ENCODE measurements at places on chromosomes 7 and 10.

- DNase-seq = no peak
These were observed 63.1 kb upstream of the ICA1 start for GRCh38 chr7:8325067-8325466.

- no peak for DNase-seq
These were observed 108.7 kb downstream of the TBXAS1 start for GRCh38 chr7:139937715-139938114.

DNA sequence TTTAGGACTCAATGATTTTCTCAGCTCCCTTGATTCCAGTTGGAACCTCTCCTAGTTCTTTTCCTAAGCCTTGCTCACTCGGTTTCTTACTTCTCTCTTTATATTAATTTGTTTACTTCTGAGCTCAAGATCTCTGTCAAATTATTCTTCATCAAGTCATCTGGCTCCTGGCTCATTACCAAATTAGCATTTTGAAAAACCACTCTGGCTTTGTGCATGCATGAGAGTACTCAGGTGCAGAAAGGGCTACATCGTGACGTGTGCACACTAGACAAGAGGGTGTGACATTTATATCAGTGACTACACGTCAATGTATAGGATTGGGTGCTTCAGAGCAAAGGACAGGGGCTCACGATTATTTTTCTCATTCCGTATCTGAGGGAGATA, 645.7 kb upstream of the DPP6 start:
- no peak for DNase-seq

GRCh38 chr10:85547460-85548023, 819.1 kb downstream of the GRID1 start:
- no peak for DNase-seq

- no peak for DNase-seq
These were observed 4.5 kb upstream of the GPRIN2 start for GRCh38 chr10:46560952-46561351.

GRCh38 chr7:13009517-13009916, 322.1 kb downstream of the ARL4A start:
- no peak for DNase-seq

DNA sequence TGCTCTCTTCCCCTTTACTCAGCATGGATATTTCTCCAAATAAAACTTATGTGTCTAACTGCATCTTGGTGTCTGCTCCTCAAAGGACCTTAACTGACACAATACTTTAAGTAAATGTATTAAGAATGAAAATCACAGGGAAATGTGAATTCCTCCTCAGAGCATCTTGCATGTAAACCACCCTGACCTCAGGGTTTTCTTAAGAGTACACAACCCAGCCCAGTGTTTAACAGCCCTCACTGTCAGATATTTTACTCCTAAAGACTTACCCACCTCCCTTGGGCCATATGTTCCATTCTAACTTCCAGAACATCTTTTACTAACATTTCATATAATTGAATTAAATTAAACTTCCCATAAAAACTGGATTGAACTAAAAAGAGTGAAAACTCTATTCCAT, 315.3 kb downstream of the HPSE2 start:
- no peak for DNase-seq

DNA sequence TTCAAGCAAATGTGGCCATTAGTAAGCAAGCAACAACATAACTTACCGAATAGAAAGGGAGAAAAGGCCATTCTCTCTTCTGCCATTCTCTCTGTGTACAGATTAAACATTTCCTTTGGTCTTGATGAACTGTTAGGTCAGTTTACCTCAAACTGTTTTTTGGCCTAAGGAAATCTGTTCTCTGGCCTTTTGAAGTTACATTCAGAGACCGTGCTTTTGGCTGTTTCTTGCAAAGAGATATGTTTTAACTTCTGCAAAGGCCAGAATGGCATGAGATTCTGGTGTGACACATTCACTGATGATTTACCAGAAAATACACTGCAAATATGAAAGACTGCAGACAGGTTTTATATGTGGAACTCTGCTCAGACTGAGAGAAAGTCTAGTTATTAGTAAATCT, 22.2 kb downstream of the AHR start:
- no peak for DNase-seq

- DNase-seq = no peak
These were observed 55.5 kb upstream of the LRGUK start for GRCh38 chr7:134071355-134072331.

DNA sequence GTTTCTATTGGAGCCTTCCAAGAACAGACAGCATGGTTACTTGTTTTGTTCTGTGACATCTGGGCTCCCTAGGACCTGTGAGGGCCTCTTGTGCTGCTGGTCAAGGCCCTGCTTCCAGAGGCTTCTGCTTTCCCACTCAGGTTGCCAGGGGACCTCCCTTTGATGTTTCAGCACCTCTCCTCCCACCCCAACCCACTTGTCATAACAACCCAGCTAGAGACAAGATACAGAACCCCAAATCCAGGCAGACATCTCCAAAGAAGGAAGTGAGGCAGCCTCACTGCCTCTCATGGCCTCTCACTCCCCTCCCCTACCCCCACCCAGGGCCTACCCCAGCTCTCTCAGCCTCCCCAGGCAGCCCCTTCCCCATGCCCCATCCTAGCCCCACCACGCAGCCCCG, 11.3 kb downstream of the NFKB2 start:
- no peak for DNase-seq

DNA sequence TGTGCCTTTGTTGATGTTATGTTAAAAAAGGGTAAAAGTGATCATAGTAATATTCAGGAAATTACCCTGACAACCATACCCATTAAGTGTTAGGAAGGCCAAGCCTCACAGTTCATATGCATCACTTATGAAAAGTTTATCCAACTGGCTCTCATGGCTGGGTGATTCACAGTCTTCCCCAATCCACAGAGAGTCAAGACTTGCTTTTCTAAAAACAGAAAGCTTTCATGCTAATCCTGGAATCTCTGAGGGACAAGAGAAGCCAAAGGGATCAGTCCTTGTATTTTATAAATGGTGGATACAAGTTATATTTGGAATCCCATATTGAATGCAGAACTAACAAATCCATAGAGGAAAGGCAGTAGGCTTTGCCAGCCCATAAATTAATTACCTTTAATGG, 218.3 kb downstream of the JAZF1 start:
- DNase-seq = no peak

DNA sequence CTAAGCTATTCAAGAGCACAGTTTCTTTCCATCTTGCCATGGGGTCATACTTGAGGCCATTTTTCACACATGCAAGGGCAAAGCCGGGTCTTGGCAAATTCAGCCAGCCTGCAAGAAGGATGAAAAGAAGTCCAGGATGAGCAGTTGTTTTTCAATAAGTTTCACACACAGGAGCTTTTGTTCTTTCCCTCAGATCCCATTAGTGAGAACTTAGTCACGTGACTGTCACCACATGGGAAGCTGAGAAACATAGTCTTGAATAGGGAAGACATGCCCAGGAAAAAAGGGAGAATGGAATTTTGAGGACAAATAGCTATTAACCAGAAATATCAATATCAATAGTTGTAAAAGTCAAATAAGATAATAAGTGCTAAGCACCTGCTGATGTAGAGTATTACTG, 137.7 kb downstream of the AHR start:
- DNase-seq = no peak

DNA sequence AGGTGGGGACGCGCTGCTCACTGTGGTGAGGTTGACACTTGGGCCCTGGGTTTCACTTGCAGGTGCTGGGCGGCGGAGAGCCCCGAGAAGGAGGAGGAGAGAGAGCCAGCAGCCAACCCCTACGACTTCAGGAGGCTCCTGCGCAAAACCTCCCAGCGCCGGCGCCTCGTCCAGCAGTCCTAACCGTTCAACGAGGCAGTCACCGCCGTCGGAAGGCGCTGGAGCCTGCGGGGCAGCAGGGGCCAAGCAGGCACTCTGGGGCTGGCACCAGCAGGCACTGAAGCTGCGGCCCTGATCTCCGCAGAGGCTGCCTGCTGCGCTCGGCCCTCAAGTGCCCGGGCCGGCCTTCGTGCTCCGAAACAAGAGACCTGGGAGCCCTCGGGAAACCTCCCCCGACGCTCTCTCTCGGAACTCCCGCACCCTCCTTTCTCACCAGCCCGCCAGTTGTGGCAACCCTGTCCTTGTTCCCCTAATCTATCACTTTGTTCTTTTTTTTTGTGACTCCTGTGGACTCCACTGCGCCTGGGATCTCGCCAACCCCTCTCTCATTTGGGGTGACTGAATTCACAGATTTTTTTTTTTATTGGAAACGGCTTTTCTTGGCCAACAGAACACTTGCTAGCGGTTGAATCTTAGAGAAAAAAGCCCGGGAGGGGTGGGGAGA, 4.7 kb upstream of the GAD2 start:
- DNase-seq = no peak

DNA sequence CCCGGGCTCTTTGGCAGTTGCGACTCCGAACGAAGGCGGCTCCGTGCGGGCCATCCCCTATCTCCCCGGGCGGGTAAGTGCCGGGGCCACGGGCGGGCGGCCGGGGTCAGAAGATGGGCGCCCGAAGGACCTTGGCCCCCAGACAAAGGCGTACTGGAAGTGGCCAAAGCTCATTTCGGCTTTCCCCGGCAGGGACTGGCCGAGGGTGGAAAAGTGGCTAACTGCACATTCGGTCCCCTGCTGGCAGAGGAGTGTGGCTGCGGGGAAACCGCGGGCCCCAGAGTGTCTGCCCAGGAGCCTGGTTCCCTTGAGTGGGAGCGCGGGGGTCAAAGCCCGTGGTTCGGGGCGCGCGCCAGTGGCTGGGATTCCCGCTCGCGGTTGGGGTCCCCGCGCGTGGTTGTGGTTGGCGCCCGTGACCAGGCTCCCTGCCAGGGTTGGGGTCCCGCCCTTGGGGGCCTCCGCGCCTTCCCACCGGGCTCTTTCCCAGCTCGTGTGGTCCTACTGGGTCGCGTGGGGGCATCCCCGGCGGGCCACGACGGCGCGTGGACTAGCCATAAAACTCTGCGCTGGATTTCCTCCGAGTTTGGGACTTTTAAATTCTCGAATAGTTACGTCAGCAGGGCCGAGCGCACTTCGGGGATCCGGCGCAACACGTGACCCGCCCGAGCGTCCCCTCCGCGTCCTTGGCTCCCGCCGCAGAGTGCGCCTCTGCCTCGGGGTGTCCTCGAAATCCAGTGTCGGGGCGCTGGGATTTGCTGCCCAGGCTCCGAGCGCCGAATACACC, 124.4 kb downstream of the TACC2 start:
- DNase-seq = no peak

- DNase-seq = no peak
These were observed 136.6 kb downstream of the GRID1 start for GRCh38 chr10:86229811-86230556.

- DNase-seq = no peak
These were observed 106.8 kb downstream of the MBL2 start for GRCh38 chr10:52665821-52666220.

- DNase-seq = no peak
These were observed 618 bp upstream of the RELN start for GRCh38 chr7:103989785-103990767.

GRCh38 chr10:89793649-89794254, 92.4 kb downstream of the KIF20B start:
- DNase-seq = peak; percentile 9

DNA sequence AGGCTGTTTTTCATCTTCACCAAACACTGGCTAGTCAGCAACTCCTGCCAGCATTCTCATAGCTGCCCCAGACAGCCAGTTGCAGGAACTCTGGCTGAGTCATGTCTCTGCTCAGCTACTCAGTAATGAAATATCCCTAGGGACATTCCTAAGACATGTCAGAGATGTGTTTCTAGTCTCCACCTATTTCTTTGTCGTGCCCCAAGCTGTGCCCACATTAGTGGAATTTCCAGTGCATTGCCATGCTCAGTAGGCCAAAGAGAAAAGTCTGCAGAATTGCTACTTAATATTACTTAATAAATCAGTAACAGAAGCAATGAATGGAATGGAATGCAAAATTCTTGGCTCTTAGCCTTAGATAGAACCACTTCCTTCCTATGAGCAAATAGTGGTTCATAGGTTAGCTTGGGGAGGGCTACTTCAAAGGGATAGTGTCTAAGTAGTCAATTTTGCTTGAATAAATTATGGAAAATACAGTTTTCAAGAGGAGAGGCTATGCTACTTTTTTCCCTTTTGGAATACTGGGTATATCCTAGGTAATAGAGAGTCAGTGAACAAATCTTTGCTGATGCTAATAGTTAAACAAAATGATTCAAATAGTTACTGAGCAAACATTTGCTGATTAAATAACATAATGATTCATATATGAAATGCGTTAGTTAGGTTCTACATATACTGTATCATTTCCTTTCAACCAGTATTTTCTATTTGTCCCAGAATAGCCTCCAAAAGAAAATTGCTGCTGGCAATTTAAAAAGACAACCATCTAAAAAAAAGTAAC, 23.6 kb upstream of the SEMA3C start:
- DNase-seq = no peak

- no peak for DNase-seq
These were observed 323.1 kb upstream of the GALNT17 start for GRCh38 chr7:70808876-70809275.

DNA sequence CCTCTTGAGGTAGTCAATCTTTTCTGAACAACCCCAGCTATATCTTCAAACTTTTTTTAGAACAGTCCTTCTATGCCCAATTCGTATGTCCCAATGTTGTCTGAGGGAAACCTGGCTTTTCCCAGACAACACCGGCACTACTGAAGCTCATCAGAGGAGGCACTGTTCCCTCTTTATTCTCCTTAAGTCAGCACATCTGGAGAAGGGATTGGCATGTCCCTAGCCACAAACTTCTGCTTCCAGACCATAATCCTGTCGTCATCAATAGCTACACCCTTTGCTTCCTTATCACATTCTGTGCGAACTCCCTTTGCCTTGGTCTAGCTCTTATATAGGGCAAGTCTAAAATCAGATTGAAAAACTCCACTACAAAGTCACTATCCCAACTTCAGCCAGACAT, 22.9 kb downstream of the PON3 start:
- no peak for DNase-seq

DNA sequence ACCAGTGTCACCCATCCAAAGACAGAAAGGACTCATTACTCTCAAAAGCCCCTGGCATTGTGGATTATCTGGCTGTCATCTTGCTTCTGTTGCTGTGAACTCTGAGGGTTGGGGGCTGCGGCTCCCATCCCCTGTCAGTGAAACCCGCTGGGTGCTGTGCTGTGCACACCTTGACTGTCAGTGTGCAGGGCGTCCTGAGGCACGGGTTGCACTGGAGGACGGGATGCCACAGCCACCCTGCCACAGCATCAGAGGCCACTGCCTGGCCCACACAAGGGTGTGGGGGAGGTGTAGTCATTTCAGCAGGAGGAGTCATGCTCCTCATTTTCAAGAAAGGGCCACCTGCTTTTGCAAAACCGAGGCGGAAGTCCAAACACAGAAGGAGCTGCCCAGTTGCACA, 245.8 kb downstream of the GLRX3 start:
- DNase-seq = no peak

- DNase-seq = no peak
These were observed 5.8 kb downstream of the PITX3 start for GRCh38 chr10:102235598-102235920.

DNA sequence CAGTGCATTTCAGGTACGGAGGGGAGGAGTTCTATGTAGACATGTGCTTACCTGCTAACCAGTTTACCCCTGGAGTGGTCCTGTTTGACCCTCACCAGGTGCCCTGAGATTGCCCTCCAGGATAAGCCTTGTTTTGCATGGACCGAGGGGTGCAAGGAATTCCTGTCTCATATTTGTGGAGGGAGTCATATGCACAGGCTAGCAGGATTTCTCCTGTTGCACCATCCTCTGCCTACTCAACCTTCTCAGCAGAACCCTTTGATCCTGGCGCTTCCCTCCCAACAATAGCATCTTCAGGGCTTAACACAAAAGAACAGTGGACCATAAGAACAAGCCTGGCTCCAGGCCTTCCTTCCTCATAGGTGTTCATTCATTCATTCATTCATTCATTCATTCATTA, 7.2 kb downstream of the TRPV6 start:
- DNase-seq = no peak
